Pancreas (tissue), 10 donors: ENCODE measurements at places on chromosomes 4 and X. TPM values are rescaled to one million over a fixed set of nuclear protein-coding genes. Genes with fewer than 3 reads are reported as not detected.

GRCh38 chrX:126393284-126393683, 159.3 kb downstream of the DCAF12L1 start:
- no peak for DNase-seq

DNA sequence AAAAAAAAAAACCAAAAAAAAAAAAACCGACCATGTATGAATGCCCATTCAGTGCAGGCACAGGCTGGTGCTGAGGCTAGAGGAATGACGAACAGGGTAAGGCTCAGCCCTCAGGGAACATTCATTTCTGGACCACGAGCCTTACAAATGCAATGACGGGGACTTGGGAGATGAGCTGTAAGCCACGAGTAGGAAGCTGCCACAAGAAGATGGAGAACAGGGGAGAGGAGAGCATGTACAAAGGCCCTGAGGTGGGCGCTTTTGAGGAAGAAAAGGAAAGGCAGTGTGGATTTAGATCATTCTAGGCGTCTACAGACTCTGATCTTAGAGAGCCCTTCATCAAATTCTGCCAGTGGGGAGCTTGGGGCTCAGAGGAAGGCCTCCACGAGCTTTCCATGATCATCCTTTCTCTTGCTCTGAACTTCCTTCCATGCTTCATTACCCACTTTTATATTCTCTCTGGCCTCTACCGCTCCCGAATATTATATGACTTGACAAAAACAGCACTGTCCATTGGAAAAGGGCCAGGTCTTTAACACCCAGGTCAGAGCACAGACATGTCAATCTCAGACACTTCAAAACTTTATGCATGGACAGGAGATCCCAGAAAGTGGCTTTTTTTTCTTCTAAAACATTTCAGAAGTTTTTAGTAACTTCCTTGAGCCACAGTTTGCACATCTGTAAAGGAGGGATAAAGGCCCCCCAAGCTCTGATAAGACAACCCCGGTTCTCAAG, 3.3 kb upstream of the ZNF518B start:
- DNase-seq = no peak

TEX13B gene
- polyA plus RNA-seq = not detected

DNA sequence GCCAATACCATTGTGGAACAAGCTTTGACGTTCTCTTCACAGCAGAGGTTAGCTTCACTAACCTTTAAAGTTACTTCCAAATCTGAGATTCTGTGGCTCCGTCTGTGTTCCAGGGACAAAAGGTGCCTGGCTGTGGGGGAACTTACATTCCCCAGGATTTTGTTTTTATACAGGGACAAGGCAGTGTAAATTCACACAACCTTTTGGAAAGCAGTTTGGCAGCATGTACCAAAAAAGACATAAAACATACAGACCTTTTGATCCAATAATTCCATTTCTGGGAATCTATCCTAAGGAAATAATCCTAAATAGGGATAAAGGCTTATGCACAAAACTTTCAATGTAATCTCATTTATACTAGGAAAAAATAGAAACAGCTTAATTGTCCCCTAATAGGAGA, 8.9 kb upstream of the C1QTNF7 start:
- DNase-seq = no peak

DNA sequence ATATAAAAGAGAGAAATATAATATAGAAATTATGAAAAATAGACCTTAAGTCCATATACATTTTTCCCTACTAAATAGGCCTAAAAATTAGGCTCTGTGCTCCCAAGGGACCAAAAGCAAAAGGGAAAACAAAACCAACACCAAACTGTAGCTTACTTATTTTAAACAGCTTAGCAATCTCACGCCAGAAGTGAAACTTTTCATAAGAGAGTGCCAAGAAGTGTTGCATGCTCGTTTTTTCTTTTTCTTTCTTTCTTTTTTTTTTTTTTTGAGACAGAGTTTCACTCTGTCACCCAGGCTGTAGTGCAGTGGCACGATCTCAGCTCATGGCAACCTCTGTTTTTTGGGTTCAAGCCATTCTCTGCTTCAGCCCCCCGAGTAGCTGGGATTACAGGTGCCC, 250.4 kb downstream of the TMA16 start:
- no peak for DNase-seq

- DNase-seq = no peak
Observed at GRCh38 chrX:154748712-154749339, 2.1 kb downstream of the GAB3 start.
